ENCODE measurements at places on chromosomes 13 and 19. TPM values are rescaled to one million over a fixed set of nuclear protein-coding genes. Genes with fewer than 3 reads are reported as not detected.

The LILRB2 gene
- not detected for total RNA-seq

The PGLYRP2 gene
- not detected for total RNA-seq

The GAS6 gene
- 34.9 TPM for total RNA-seq

The MCEMP1 gene
- under 0.01 TPM for total RNA-seq
